ENCODE measurements at places on chromosomes 13 and 19.

GRCh38 chr13:75296641-75297040 is 185.3 kb downstream of the TBC1D4 start:
- DNase-seq = no peak

GRCh38 chr13:59230484-59231264 is 933.1 kb downstream of the DIAPH3 start:
- no peak for DNase-seq

DNA sequence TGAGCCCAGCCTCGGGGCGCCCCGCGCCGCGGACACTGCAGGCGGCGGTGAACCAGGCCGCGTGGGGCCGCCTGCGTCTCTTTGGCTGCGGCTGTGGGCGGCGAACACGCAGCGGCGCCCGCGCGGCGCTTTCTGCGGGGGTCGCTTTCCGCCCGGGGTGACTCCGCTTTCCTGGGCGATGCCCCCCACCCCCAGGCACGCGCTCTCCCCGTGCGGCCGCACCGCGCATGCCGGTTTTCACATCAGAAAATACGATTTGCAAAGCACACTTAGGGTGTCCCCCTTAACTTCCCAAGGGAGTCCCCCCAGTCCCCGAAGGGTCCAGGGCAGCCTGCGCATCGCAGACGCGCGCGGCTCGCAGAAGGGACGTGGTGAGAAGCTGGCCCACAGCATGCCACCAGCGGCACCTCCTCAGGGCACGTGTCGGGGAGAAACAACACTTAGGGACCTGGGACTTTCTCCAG is 5.3 kb downstream of the F7 start:
- DNase-seq = no peak

GRCh38 chr13:20812890-20813289 is 39.1 kb upstream of the EEF1AKMT1 start:
- no peak for DNase-seq

DNA sequence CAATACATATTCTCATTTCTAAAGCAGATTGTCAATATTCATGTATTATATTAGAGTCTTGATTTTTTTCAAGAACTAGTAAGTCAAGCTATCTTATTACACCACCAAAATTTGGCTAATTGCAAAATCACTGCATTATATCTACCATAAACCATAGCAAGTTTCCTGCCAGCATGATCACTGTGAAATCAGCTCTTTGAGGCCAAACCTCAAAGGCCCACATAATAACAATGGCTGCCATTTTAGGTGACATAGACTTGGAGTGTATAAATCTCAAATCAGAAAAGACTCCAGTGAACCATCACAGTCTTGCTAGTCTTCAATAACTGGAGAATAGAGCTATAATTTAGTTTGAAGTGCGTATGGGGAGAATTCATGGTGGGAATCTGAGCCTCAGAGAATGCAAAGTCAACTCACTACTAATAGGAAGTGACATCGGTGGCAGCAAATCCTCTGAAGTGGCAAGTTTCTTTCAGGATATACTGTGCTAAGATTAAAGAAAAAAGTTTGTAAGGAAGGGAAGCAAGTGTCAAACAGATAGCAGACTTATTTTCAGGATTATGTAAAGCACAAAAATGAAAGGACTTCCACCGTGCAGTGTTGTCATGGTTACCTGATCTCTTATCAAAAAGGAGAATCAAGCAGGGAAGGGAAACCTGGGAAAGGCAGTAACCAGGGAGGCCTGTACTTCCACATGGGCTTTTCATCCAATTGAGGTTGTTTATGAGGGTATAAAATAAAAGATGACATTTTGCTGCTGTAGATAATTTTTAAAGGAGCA is 117.4 kb upstream of the FNDC3A start:
- DNase-seq = no peak

DNA sequence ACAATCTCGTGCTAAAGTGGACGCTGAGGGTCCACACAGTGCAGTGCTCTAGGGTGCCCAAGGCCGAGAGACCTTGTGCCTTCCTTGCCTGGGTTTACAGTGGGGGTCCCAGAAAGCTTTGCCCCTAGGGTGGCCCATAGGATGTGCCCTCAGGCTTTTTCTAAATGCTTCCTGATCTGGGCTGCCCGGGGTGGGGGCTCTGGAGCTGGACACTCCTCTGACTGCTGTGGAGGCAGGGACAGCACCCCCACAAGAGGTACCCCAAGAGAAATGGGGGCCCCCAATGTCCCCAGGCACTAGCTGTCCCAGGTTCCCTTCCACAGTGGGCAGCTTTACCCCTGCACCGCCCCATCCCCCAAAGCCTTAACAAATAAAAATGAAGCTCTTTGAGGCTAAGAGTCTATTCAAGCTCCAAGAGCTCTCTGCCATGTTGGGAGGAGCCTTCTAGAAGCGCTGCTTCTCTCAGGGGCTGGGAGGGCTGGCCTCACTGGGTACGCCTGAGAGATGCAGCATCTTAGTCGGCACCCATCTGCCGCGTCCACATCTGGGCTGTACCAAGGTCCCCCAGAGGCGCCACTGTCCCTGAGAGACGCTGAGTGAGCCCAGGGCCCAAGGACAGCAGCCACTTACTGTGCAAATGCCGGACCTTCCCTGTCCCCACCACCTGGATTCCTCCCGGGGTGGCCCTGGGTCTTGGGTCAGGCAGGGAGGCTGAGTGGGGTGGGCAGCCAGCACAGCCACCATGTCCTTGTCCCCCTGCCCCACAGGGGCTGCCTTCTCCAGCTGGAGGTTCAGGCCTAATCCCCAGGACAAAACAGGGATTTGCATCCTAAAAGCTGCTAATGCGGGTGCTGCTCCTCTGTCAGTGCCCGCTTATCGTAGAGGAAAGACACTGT is 27.4 kb downstream of the CEBPA start:
- no peak for DNase-seq

DNA sequence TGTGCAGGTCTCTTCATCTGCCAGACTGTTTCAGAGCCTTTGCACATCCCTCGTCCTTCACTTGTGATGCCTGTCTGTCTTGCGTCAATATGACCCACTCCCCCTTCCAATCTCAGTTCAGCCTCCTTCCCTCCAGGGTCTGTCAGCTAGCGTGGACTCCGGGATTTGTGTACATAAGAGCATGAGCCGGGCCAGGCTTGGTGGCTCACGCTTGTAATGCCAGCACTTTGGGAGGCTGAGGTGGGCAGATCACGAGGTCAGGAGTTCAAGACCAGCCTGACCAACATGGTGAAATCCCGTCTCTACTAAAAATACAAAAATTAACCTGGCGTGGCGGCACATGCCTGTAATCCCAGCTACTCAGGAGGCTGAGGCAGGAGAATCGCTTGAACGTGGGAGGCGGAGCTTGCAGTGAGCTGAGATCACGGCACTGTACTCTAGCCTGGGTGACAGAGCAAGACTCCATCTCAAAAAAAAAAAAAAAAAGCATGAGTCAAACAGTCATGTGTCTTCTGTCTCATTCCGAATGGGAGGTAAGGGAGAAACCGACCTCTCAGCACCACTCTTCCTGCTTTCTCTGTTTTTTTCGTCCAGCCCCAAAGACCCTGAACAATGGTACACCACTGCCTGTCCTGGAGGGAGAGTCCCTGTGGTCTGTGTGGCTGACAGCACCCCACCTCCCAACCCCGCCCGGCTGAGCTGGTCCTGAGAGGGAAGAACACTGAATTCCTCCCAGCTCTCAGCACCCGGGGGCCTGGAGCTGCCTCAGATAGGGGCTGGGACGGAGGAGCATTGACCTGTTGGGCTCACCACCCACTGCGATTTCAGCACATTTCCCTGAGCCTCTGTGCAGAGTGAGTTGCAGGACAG is 2.4 kb upstream of the SIGLEC9 start:
- no peak for DNase-seq

DNA sequence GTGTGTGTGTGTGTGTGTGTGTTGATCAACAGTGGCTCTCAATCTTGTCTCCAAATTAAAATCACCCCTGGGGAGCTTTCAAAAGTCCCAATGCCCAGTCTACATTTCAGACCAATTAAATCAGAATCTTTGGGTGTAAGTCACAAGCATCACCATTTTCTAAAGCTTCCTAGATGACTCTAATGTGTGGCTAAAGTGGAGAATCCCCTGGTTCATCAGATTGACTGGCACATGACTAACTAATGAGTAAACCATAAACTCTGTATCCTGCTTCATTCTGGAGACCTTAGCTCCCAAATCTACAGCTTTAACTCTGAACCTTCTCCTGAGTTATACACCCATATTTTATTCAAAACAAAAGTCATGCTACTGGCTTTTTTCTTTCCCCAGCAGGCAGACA is 131.3 kb downstream of the SUCLA2 start:
- no peak for DNase-seq

GRCh38 chr19:39085392-39085791 is 1.2 kb downstream of the ACP7 start:
- no peak for DNase-seq

DNA sequence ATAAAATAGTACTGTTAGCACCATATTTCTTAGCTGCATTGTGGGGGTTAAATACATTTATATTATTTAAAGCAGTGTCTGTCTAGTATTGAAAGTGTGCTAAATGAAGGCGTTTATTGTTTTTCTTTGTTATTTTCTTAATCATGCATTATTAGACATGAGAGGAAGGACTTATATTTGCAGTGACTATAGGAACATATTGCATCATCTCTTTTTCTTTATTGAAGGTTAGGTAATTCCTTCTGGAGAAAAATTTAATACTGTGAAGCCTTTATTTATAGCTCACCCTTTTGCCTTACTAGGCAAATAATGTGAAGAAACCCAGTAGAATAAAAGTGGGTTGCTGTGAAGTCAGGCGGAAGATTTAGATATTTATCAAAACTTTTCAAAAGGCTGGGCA is 78.9 kb upstream of the ZNF420 start:
- DNase-seq = no peak

- no peak for DNase-seq
Measured at GRCh38 chr13:48426052-48426451, 13.1 kb upstream of the LPAR6 start.

- no peak for DNase-seq
Measured at GRCh38 chr19:30920222-30920621, 429.0 kb downstream of the TSHZ3 start.

DNA sequence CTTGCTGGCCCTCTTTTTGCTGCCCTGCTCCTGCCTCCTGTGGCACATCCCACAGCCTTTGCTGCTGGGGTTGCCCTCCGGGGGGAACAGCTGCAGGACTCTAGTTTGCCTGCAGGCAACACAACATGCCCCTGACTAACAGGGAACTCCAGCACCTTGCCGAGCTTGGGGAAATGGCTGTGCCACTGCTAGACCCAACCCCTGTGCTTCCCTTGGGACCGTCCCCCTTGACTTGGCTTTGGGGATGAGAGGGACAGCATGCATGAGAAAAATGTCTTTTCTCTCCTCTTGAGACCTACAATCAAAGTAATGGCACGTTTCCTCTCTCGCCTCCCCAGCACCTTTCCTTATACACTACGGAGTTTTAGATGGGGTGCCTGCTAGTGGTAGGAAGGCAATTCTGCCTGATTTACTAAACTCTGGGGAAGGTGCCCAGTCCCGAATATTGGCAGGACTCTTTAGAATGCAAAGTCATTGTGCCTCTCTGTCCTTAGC is 12.4 kb upstream of the VWA8 start:
- DNase-seq = no peak

DNA sequence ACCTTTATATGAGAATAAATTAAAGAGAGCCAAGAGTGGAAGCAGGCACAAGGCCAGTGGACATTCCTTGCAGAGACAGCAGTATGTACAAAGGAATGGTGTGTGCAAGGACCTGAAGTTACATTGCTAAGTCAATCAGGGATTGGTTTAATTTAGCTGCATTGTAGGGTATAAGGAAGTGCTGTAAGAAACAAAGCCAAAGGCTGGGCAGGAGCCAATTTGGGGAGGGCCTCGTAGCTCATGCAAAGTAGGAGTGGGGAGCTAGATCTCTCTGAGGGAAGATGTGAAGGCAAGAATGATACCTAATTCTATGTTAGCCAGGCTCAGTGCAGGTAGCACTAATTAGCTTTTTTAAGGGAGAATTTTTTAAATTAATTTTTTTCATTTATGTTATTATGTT is 76.7 kb downstream of the SLAIN1 start:
- DNase-seq = no peak

GRCh38 chr13:73259061-73260017 is 200.5 kb downstream of the KLF5 start:
- no peak for DNase-seq

DNA sequence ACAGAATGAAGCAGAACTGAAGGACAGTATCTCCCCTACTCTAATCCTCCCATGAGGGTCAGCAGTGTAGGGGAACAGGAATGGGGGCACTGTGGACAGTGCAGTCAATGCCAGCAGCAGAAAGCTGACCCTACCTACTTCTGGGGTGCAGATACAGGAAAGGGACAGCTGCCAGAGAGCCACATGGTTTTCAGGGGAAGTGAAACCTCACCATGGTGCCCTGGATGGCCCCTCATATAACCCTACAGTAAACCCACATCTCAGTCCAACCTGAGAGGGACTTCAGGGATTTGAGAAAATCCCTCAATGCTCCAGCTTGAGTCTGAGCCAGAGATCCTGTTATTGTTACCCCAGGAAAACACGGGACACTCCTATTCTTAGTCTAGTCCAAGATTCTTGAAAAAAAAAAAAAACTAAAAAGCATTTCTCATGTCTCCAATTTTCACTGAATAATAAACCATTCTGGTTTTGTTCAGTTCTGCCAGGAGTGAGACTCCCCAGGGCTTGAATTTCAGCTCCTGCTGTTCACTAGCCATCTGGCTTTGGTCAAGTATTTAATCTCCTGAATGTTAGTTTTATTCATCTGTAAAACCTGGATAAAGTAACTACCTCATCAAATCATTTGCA is 511.6 kb upstream of the ARGLU1 start:
- DNase-seq = no peak

GRCh38 chr19:2274931-2275535 is 6.9 kb downstream of the PEAK3 start:
- DNase-seq = no peak

GRCh38 chr19:47106821-47107201 is 6.8 kb downstream of the ZC3H4 start:
- no peak for DNase-seq

GRCh38 chr19:850221-850978 is 1.7 kb upstream of the ELANE start:
- DNase-seq = no peak

DNA sequence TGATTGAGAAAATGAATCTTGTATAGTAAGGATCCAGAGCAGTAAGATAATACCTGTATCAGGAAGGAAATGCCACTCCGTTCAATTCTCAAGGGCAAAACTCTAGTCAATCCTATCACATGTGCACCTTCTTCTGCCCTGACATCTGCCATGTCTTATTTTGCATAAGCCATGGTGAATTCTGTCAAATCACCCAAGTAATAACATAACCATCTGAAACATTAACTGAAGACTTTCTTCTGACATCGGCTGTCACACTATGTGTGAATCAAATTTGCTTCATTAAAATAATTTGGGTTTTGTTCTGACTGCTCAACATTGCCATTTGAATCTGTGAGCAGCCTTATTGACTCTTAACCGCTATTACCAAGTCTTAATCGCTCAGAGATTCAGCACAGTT is 91.2 kb downstream of the PCDH9 start:
- no peak for DNase-seq

Measured in activated gamma-delta T cell treated with anti-CD3 and anti-CD28 coated beads, Interleukin-2, amount 50 U/mL, for 16 hours (primary cell).